Stimulated activated CD8-positive, alpha-beta memory T cell treated with anti-CD3 and anti-CD28 coated beads, Interleukin-15, amount 100 ng/mL, for 4 hours (primary cell): ENCODE measurements at places on chromosomes 5 and 9.

DNA sequence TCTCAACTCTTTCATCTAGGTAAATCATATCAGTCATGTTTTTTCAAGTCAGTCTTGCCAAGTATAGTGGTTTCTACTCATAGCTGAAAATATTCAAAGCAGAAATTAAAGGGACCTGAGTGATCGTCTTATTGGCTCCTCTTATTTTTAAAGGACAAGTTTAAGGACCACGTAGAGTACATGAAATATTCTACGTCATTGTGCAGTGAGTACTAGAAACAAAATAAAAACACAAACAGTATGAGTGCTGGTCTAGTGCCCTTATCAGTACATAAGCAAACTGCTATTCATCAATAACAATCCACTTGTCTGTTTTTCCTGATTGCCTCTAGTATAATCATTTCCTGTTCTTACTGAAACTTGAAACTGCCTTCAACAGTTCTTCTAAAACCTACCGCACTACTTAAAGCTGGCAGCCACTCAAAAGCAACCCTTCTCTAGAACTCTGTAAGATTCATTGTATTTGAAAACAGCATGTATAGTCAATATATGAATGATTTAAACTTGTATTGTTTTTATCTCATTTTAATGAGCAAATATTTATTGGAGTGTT, 853.7 kb downstream of the TAF11L14 start:
- no peak for DNase-seq

- no peak for DNase-seq
Observed at GRCh38 chr5:174312270-174312617, 266.7 kb downstream of the NSG2 start.

GRCh38 chr9:93648836-93649235, 72.5 kb downstream of the PHF2 start:
- DNase-seq, result no peak

- DNase-seq, result no peak
Observed at GRCh38 chr5:59592101-59592500, 301.4 kb downstream of the PDE4D start.

DNA sequence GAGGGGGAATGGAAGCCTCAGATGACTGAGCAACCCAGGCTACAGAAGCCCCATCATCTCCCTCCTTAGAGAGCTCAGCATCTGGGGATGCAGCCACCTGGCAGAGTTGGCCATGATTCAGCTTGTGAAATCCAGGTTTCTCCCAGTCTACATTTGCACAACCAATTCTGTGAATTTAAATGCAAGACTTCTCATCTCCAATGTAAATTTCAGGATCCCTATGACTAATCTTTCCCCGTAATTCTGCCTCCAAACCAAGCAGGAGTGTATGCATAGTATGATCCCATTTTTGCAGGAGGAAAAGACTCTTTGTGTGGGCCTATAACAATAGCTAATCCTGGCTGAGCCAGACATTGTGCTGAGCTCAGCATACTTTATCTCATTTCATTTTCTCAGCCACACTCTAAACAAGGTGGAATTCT, 59.6 kb upstream of the IL17B start:
- DNase-seq, result no peak

GRCh38 chr5:88813805-88814575, 69.0 kb downstream of the MEF2C start:
- no peak for DNase-seq

- DNase-seq, result no peak
Observed at GRCh38 chr5:109324931-109325330, 84.8 kb downstream of the PJA2 start.

- no peak for DNase-seq
Observed at GRCh38 chr5:149117970-149118369, 23.3 kb upstream of the ABLIM3 start.

- DNase-seq, result no peak
Observed at GRCh38 chr5:102946414-102946813, 173.5 kb downstream of the GIN1 start.

DNA sequence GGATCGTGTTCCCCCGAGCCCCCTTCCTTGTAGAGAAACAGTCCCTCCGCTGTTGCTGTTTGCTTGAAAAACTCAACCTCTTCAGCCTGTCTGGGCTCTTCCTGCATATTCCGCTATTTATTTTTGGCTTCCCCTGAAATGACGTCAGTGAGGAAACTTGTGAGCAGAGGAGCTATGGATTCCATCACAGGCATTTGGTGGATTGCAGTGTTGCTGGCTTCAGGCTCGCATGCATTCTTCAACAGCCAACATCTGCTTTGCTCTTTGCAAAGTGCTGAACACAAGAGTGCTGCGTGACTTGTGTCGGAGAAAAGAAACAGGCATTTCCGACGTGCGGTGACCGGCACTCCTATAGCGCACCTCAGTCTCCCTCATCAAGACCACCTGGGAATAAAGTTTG, 232.7 kb downstream of the RFK start:
- no peak for DNase-seq

DNA sequence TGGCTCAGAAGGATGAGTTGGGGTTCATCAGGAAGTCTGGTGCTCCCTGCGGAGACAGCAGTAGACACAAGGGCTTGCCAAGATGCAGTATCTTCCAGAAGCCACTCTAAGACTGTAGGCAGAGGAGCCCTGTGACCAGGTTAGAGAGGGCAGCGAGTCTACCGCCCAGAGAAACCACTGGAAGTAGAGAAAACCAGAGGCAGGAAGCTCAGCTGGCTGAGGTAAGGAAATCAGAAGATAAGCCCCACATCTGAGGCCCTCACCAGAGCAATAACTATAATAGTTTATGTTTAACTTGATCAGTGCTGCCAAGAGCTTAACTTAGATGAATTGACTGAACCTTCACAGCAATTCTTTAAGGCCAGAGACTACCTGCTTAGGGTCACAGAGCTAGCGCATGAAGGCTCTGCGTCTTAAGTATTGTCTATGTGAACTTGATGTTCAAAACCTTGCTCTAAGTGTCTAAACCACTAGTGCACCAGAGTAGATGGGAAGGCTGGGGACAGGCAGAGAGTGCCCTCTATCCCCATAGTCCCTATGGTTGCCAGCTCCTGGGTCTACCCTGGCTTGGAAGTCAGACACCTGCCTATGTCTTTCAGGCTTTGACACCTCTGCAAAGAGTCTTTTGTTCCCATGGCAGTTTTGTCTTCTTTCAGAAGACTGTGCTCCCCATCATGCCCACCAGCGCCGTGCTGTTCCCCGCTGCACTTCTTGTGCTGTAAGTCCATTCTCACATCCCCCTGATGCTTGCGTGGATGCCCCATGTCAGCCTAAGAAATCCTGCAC, 228.2 kb upstream of the KLF4 start:
- DNase-seq, result no peak

GRCh38 chr5:178467568-178468195, 122.5 kb downstream of the COL23A1 start:
- no peak for DNase-seq

GRCh38 chr9:27340961-27341511, 44.1 kb upstream of the EQTN start:
- DNase-seq, result no peak

- DNase-seq, result no peak
Observed at GRCh38 chr9:33737811-33738606, 57.4 kb upstream of the PRSS3 start.

- DNase-seq, result no peak
Observed at GRCh38 chr5:136886608-136887007, 521.3 kb upstream of the TRPC7 start.

DNA sequence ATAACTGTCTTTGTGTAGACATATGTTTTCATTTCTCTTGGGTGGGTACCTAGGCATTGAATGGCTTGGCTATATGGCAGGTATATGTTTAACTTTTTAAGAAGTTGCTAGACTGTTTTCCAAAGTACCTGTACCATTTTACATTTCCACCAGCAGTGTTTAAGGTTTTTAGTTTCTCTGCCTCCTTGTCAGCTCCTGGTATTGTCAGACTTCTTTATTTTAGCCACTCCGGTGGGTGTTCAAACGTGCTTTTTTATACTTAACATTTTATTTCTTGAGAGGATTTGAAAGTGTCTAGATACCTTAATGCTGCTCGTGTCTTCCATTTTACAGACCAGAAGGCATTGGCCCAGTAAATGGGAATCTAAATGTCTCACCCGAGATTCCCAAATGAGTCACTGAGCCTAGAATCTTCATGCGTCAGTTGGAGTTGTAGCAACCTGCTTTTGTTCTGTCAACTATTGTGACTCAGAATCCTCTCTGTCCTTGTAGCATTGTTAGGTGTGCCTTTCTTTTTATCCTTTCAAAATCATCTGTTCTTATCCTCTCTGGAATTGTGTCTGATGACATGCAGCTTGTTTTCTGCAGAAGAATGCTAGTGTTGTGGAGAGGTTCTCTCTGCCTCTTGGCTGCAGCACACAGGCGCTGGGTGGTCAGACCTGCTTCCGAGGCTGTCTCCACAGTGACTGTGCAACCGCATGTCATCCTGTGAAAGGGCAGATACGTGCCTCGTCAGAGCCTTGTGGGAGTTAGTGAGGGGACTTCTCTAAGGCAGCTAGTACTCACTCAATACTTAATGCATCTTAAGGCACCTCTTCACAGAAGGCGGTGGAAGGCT, 291.8 kb downstream of the AOPEP start:
- no peak for DNase-seq

DNA sequence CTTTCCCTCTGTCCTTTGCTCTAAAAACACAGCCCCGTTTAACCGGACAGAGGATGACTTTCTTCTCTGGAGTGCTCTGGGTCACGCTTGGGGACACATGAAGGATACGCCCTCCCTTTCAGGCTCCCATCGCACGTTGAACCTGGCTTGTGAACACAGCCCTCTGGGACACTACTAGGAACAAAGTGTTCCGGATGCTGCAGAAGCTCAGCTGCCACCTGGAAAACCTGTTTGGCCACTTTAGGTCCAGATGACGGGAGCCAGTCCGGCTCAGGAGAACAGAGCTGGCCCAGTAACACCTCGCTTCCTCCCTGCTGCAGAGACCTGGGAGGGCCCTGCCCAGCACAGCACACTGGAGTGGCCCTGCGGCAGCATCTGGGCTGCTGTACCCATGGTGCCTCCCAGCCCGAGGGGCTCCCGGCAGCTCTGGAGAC, 60.1 kb downstream of the GADD45G start:
- no peak for DNase-seq

GRCh38 chr5:9547122-9547947, 1.5 kb upstream of the SEMA5A start:
- DNase-seq, result no peak

GRCh38 chr5:87924436-87924835, 344.2 kb downstream of the TMEM161B start:
- DNase-seq, result no peak

- DNase-seq, result no peak
Observed at GRCh38 chr9:94868464-94868863, 142.0 kb downstream of the AOPEP start.

DNA sequence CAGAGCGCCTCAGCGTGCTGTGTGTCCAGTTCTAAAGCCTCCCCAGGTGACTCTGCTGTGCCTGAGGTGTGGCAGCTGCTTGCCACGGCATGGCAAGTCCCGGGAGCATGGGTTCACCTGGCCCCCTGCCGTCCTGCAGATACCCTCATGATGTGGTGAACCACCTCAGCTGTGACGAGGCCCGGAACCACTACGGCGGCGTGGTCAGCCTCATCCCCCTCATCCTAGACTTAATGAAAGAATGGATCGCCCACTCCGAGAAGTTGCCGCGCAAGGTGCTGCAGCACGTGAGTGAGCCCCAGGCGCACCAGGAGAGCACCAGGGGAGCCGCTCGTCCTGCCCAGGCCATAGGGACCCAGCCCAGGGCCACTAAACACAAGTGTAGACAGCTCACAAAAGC, 9.5 kb downstream of the SPACA9 start:
- no peak for DNase-seq

GRCh38 chr9:110183208-110184145, 24.5 kb downstream of the C9orf152 start:
- peak; percentile 10 for DNase-seq
